ENCODE measurements at places on chromosomes 6 and 20.

GRCh38 chr20:62642666-62643520 is 590 bp downstream of the SLCO4A1 start:
- DNase-seq = peak; percentile 39

DNA sequence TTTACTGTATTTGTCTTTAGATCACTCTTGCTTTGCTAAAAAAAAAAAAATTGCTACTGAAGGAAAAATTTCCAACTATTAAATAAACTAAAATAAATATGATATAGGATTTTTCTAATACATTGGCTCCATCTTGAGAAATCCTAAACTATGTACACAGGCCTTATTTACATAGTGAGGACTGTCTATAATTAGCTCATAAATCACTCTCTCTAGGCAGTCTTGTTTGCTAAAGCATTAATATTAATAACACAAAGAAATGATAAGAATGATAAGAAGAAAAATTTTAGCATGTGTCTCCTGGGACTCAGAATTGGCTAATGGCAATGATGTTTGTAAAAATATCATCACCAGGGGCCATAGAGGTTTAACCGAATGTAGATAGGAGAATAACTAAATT is 13.3 kb upstream of the CRYBG1 start:
- no peak for DNase-seq

- DNase-seq = no peak
These were observed 217.5 kb downstream of the GJA1 start for GRCh38 chr6:121652726-121653623.

DNA sequence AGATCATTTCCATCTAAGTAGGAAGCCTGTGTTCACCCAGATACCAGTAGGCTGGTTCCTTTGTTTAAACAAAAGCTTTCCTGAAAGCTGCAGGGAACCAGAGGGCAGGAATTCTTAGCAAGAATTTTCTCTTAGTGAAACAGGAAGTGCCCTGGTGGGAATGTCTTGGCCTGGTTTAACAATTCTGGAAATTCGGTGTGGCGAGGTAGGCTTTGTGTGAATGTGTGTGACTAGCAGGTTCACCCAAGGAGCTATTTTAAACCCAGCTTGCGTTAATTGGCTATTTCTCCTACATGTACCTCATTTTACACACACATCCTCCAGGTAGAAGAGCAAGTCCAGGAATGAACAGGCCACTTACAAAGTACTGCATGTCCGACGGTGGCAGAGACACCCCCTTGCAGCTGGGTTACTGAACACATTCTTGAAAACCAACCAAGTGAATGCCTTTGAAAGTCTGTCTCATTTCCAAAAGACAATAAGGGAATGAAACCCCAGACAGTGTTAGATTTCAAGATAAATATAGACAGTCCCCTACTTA is 64.6 kb downstream of the GFOD1 start:
- no peak for DNase-seq

Measured in stimulated activated CD4-positive, alpha-beta T cell treated with anti-CD3 and anti-CD28 coated beads, Interleukin-1b, Interleukin-23, amount 100 ng/mL, for 1 hour (primary cell).